ENCODE measurements at places on chromosomes 5 and 9.

DNA sequence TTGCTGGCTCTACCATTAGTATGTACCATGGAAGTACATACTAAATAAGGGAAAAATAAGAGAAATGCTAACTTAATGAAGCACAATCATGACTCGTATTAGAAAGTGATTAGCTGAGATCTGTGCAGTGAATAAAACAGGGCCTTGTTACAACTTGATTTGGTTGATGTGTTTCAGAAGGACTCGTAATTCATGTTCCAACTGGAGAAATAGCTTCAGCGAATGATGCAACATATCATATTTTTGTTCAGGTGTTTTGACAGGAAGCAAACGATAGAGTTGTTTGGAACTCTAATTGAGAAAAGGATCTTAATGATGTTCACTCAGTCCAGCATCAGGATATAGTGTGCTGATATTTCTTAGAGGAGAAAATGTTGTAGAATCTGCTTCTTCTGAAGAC, 474.6 kb upstream of the WWC1 start:
- DNase-seq: no peak

GRCh38 chr5:96006291-96006690, 44.6 kb upstream of the ELL2 start:
- DNase-seq: no peak

DNA sequence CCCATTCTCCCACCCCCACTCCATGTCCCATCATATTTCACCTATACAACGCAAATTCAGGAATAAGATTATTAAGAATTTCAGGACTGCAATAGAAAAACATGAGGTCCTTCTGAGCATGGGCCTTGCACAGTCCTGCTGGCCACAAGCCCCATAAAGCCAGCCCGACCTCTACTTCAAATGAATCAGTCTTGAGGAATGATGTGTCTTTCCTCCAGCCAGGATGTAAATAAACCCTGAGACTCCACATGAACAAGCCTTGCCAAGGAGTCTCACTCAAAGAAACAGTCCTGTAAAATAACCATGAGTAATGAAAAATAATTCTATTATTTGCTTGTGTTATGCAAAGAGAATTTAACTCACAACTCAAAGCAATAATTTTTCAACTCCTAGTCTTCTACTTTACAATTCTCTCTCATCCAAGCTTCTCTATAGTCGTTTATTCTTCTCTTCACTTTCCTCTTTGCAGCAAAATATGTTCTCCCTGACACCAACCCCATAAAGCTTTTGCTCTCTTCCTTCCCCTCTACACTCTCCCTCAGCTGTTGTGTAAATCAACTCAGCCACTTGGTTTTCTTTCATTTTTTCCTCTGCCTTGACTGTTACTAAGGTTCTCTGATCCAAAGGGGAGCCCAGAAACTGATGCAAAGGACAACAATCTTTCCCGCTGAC, 140.1 kb upstream of the MOCS2 start:
- DNase-seq: peak; percentile 91

DNA sequence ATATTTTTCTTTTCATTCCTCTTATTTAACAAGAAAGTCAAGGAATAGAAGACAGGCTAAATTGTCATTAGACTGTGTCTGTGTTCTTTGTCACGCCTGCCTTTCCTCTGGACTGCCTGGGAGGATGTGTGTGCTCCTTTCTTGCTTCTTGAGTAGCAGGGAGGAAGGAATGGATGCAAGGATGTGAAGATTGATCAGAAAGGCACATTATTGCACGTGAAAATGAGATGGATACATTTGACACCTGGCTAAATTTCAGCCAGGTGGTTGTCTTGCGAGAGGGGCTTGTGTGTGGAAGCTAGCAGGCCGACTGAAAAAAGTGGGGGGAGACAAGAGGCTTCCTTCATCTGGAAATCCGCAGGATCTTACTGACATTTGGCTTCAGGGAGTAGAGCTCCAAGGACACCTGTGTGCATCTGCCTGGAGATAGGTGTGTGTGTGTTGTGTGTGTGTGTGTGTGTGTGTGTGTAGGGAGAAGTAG, 200.1 kb downstream of the MEF2C start:
- no peak for DNase-seq

DNA sequence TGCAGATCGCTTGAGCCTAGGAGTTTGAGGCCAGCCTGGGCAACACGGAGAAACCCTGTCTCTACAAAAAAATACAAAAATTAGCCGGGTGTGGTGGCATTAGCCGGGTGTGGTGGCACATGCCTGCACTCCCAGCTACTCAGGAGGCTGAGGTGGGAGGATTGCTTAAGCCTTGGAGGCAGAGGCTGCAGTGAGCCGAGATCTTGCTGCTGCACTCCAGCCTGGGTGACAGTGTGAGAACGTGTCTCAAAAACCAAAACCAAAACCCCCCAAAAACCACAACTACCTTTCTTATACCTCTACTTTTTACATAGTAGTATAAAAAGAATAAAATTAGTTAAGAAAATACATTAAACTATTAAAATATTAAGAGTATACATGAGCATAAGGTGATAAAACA, 121.2 kb downstream of the RAPGEF6 start:
- DNase-seq: no peak

DNA sequence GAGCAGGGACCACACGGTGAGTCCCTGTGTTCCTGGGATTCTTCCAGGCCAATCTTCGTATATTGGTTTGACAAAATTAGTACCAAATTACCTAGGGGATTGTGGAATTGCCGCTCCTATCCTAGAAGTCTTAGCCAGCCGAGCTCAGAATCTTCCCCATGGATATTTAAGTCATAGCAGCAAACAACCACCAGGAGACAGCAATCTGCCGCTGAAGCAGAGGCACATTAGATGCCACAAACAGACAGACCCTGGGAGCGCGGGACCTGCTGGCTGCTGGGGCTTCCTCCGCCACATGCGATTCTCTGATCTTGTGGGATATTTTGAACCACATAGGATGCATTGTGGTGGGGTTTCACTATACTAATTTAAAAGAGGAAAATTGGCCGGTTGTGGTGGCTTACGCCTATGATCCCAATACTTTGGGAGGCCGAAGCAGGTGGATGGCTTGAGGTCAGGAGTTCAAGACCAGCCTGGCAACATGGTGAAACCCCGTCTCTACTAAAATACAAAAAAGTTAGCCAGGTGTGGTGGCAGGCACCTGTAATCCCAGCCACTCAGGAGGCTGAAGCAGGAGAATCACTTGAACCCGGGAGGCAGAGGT, 31.7 kb upstream of the ZBTB43 start:
- DNase-seq: no peak

DNA sequence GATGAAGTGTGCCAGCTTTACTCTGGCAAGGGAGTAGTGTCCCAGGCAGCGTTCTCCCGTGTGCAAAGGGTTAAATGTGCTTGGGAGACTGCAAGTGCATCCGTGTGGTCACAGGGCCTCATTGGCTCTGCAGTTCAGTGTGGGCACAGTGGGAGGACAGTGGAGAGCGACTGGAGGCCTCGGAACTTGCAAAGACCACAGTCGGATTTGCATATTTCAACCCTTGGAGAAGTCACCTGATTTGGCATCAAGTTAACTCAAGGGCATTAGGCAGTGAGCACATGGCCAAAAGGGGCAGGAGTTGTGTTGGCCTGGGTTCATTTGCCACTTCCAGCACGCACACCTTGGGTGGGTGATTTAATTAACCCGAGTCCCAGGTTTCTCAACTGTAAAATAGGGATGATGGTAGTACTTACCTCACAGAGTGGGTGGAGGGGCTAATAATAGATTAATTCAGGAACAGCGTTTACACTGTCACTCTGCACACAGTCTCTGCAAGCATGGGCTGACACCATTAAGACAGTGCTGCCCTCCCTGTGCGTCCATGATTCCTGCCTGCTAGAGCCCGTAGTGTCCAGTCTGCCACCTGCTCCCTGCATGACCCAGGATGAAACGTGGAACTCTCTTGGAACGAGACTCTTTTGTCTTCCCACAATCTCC, 22.7 kb downstream of the JADE2 start:
- no peak for DNase-seq

DNA sequence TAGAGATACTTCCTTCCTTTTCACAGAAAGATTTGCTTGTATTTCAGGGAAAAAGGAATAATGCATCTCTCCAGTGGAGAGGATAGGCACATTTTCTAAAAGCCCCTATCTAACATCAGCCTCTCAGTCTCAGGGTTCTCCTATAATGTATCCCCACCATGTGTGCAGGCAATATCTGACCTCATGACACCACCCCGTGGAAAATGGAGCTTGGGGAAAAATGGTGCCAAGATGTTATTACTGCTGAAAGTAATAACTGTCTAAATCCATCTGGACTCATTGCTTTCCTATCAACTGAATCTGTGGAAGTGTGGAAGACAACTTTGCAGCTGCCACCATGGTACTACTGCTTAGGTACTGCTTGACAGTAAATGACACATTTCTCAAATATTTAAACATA, 574.3 kb downstream of the LRRC70 start:
- DNase-seq: no peak

DNA sequence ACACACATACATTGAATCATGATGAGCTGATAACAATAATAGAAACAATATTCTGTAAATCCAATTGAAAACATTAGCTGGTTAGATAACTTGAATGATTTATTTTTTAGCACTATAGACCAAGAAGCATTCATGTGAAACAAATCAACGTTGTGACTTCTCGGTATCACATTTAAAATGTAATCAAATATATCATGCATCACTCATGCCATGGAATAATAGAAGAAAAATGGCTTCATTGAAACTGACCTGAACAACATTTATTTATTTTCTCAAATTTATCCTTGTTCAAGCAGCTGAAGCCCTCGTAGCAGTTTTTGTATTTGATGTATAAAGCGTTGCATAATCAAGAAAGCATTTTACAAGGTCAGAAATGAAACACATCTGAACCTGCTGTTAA, 299.6 kb upstream of the CDH18 start:
- no peak for DNase-seq

GRCh38 chr5:144015961-144016360, 154.5 kb downstream of the YIPF5 start:
- no peak for DNase-seq

- DNase-seq: peak; percentile 34
These were observed 67.4 kb upstream of the HRH2 start for GRCh38 chr5:175590471-175590881.
